ENCODE measurements at places on chromosomes 2 and 18.

DNA sequence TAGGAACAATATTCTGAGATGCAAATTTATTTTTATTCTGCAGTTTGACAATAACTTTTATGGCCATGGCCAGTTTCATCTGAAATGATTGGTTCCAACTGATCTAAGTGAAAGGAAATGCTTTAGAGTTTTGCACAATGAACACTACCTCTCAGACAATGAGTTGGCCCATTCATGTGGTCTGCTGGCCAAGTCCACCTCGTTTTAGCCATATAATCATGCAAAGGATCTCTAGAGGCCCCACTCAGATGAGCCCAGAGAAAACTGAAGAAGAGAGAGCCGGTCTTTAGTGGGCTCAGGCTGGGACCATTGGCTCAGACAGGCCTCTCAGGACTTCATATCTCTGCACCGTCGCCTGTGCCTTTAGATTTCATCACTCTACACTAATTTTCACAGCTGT is 254.7 kb downstream of the MREG start:
- H3K36me3 ChIP-seq: no peaks in the 10 kb centered on the region
- no peak overlapping the region for H3K27ac ChIP-seq
- no peak for DNase-seq

GRCh38 chr2:205903549-205904129 is 182.3 kb downstream of the INO80D start:
- no peaks in the 10 kb centered on the region for H3K27me3 ChIP-seq
- no peak for DNase-seq
- H3K27ac ChIP-seq: no peak overlapping the region
- H3K36me3 ChIP-seq: no peaks in the 10 kb centered on the region

DNA sequence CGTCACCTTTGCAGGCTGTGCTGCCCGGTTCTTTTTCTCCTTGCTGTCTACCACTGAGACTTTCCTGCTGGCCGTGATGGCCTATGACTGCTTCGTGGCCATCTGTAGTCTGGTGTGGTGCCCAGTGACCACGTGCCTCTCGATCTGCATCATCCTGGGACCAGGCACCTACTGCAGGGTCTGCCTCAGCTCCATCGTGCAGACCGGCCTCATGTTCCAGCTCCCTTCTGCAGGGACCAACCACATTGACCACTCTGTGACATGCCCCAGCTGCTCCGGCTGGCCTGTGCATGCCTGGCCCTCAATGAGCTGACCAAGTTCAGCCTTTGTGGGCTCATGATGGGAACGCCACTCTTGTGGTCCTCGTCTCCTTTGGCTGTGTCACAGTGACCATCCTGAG is 26.7 kb downstream of the COPS9 start:
- H3K4me3 ChIP-seq: no peak overlapping the region
- H3K27ac ChIP-seq: no peak overlapping the region
- no peaks in the 10 kb centered on the region for H3K36me3 ChIP-seq
- DNase-seq: no peak

GRCh38 chr2:159961037-159961436 is 101.4 kb downstream of the PLA2R1 start:
- H3K36me3 ChIP-seq: no peaks in the 10 kb centered on the region
- peak overlapping the region; percentile 17 for H3K27ac ChIP-seq
- H3K4me1 ChIP-seq: peaks cover 25% of the 10 kb centered on the region
- no peak for DNase-seq
- H3K27me3 ChIP-seq: no peaks in the 10 kb centered on the region
- H3K4me3 ChIP-seq: no peak overlapping the region

GRCh38 chr2:74501335-74502071 is 2.1 kb upstream of the LBX2 start:
- peaks cover 25% of the 10 kb centered on the region for H3K27me3 ChIP-seq
- peaks cover 27% of the 10 kb centered on the region for H3K4me1 ChIP-seq
- H3K27ac ChIP-seq: no peak overlapping the region
- peaks cover 7% of the 10 kb centered on the region for H3K36me3 ChIP-seq
- H3K4me3 ChIP-seq: no peak overlapping the region
- DNase-seq: no peak
